Sigmoid colon (tissue), 7 donors: ENCODE measurements at places on chromosomes 1 and 21. TPM values are rescaled to one million over a fixed set of nuclear protein-coding genes. Genes with fewer than 3 reads are reported as not detected.

The CATSPERE gene
- total RNA-seq: 1.4 TPM

DNA sequence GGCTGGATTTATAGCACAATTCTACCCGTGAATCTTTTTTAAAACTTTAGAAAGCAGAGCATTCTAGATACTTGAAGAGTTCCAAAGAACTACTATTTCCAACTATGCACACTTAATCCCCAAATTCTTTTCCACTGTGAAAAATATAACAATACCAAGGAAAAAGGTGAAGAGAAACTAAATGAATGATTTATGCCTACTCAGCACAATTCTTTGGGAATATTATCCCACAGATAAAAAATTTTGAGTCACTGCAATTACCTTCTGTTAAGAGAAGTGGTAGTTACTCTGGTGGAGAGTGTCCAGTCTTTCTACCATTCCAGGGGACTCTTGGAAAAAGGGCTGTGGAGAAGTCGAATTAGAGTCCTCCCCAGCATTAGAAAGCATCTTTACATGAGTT is 39.2 kb downstream of the ERO1B start:
- DNase-seq: no peak

DNA sequence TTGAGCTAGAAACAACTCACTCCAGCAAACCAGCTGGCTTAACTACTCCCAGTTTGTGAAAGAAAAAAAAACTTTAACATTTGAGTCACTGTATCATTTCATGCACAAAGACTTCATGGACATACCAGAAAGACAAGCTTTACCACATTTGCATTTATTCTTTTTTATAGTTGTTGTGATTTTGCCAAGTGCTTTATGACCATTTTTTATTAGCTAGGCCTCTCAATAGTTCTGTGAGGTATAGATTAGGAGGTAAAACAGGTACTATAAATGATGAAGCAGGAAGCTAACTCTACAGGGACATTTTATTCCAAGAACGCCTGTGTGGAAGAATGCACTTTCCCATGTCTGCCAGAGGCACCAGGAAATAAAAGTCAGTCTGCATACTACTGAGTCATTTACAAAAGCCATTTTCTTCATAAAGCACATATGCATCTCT is 8.2 kb upstream of the DENND1B start:
- DNase-seq: no peak

DNA sequence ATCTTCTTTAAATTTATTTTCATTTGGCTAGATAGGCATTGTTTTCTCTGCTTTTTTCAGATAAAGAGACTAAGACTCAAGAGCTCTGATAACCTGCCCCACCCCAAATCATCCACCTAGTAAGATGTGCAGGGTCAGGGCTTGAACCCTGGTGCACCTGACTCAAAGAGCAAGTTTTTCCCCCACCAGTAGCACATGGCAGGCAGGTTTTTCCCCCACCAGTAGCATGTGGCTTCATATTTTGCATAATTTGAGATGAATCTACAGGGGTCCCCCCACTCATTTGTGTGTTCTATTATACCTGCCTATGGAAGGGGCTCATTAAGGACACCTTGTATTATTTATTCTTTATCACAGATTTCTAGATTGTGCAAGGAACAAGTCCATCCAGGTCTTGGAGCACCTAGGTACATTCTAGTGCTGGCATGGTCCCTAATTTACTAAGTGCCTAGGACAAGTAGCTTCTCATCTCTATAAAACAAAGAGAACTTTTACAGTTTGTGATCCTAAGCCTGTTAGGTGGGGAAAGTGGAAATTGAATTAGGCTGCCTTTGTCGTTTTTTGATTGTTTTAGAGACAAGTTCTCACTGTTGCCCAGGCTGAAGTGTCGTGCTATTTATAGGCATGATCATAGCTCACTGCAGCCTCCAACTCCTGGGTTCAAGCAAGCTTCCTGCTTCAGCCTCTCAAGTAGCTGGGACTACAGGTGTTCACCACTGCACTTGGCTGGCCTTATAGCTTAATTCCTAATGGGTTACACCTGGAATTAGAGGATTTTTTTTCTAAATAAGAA is 13.2 kb upstream of the CTSE start:
- no peak for DNase-seq

GRCh38 chr1:94672001-94672400 is 130.4 kb upstream of the F3 start:
- no peak for DNase-seq

GRCh38 chr1:242243472-242243871 is 244.6 kb upstream of the MAP1LC3C start:
- no peak for DNase-seq

DNA sequence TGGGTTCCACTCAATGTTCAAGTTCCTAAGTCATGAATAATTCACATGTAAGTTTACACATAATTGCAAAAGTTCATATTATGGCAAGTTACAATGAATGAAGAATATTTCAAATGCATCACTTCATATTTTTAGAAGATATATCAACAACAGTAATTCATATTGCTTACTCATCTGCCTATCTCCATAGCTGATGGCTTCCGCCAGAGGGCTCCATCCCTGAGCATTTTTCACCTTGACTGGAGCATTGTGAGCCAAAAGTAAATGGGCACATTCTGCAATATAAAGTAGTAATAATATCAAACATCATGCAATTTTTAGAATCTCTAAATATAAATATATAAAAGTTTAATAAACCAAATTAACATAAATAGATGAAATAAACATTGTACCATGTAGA is 29.8 kb downstream of the ANKRD13C start:
- no peak for DNase-seq

DNA sequence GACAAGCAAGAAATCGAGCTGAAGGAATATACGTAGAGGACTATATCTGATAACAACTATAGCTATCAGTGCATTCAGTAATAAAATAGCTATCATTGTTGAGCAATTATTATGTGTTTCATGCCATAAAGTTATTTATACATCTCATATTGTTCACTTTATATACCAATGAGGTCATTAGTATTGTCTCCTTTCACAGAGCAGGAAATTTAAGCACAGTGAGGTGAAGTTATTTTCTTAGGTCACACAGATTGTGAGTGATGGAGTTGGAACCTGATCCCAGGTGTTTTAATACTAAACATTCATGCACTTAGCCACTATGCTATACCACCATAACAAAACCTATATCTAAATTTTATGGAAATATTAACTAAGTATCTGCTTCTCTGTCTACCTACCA is 180.5 kb upstream of the DPYD start:
- DNase-seq: no peak

- peak; percentile 56 for DNase-seq
Measured at GRCh38 chr1:228343191-228343661, 63.4 kb downstream of the TRIM11 start.

DNA sequence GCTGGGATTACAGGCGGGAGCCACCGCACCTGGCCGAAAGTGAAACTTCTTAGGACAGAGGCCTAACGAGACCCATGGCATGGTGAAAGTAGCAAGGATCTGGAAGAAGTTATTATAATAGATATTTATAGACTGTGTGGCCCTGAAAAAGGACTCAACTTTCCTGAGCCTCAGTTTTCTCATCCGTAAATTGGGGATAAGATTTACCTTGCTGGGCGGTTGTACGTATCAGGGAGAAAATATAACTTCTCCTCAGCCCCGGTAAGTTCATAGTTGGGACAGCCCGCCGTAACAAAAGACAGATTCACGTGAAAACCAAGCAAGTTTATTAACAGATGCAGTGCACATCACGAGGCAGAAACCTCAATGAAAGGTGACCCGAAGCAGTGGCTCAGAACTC is 5.5 kb upstream of the PIK3CD start:
- DNase-seq: no peak

The PTPN22 gene
- total RNA-seq: 2.4 TPM

The TSPAN2 gene
- total RNA-seq: 61.5 TPM
